NCI-H2171 treated with DMSO at 0.1 percent for 48 hours (cell line): ENCODE measurements at places on chromosomes 13 and 19.

- peak; percentile 80 for DNase-seq
Observed at GRCh38 chr19:1171755-1172352, 2.2 kb downstream of the SBNO2 start.

- DNase-seq: peak; percentile 33
Observed at GRCh38 chr13:66965181-66965580, 265.0 kb downstream of the PCDH9 start.

DNA sequence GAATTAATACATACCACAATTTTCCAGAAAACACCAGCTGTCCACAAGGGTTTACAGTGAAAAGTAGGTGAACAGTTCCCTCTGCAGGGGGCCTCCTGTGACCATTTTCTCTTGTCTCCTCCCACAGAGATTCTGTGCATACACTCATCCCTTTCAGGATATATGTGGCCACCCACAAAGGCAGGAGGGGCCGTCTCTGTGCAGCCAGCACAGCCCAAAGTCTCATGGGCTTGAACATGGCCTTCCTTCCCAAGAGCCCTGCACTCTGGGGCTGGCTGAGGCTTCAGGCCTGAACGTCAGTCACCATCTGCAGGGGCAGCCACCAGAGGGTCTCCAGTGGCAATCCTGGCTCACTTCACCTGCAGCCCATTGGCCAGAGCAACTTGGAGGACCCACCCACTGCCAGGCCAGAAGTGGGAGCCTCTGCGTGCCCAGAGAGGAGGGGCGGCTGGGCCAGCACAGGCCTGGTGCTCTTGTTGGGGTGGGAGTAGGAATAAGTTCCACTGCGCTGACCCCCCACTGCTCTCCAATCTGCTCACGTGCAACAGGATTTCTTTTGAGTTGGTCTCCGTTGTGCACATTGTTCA, 25.1 kb downstream of the TMEM161A start:
- peak; percentile 80 for DNase-seq

- DNase-seq: peak; percentile 88
Observed at GRCh38 chr19:13985771-13986347, 20.3 kb downstream of the RFX1 start.

GRCh38 chr19:45305421-45305820, 17.3 kb downstream of the CKM start:
- DNase-seq: no peak

DNA sequence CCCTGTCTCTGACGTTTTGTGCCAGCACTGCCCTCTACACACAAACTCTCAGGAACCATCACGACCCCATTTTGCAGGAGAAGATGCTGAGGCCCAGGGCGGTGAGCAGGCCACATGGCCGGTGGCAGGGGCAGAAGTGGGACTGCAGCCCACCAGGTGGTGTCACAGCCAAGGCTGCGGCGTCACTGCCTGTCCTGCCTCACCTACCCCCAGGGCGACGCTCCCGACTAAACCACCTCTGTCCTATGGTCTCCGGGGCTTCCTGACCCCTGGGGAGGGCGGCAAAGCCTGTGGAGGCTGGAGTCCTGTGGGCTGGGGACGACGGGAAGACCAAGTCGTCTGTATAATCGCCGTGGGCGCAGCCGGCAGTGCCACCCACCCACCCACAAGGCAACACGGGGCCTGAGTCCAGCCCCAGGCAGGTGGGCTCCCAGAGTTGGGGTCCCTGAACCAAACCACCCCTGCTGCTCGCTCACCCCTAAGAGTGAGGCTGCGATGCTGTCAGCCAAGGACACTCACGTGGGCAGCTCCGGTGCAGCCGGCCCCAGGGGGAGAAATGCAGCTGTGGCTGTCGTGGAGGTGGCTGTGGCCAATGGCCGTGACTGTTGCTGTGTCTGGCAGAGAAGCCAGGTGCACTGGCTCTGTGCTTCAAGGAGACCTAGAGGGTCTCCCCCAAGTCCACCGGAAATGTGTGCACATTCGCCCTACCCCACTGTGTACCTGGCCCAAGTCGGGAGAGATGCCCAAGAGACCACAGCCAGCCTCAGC, 29.7 kb downstream of the RASA3 start:
- no peak for DNase-seq

DNA sequence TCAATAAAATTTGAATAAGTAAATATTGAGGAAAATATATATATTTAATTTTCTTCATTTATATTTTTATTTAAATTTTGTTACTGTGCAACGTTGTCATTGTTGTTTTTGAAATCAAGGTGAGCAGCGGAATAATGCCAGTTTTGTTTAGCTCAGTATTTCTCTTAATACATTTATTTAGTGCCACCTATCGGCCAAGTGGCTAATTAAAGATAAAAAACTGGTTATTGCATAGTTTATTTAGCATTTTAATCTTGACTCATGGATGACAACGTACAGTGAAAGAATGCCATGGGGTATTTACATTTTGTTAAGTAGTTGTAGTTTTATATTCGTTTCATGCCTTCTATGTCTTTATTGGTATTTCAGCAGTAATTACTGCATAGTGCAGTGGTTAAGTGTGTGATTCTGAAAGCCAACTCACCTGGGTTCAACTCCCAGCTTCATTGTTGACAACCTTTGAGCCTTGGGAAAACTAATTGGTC, 265.9 kb downstream of the MYO16 start:
- peak; percentile 16 for DNase-seq

DNA sequence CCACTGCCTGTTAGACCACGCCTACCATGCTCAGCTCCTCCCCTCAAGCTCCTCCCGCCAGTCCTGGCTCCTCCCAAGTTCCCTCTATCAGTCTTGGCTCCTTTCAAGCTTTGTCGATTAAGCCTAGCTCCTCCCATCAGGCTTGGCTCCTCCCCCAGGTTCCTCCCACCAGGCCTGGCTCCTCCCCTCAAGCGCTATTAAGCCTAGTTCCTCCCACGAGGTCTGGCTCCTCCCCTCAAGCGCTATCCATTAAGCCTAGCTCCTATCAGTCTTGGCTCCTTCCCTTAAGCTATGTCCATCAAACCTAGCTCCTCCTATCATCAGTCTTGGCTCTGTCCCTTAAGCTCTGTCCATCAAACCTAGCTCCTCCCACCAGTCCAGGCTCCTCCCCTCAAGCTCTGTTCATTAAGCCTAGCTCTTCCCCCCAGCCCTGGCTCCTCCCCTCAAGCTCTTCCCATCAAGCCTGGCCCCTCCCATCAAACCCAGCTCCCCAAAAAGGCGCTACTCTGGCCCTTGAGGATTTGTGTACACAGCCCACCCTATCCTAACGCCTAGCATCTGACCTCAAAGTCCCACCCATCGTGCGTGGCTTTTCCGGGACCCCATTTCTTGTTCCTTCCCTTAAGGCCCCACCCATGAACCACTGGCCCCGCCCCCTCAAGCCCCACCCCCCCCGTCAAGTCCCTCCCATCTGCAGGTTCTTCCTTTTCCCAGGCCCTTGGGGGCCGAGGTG, 10.0 kb downstream of the CAMSAP3 start:
- DNase-seq: no peak

DNA sequence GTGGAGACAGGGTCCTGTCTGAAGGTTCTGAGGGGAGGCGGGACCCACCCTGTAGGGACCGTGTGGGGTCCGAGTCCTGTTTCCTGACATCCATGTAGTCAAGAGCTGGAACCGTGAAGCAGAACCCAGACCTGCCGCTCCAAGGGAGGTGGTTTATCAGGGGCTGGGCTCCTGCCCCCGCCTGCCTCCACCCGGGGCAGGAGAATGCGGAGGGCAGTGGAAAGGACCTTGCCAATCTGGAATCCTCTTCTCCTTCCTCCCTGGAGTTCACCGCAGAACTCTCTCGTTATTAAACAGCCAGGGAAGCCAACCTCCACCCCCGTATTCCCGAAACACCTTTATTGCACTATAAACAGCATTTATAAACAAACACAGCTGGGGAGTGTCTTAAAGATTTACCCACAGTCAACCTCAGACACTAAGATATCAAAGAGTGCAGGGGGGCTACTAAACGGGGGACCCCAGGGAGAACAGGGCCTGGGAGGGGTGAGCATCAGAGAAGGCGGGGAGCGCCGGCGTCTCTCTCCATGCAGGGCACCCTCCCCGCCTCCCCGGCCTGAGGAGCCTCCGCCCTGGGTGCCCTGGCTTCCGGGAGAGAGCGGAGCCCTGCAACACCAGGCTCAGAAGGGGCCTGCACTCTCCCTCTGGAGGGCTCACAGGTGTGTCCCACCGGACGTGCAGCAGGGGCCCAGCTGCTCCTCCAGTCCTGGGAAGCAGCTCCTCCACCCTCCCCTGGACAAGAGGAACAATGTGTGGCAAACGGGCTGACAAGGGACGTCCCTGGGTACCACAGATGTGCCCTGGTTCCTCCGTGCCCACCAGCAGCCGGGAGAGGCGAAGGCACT, 3.6 kb downstream of the C2CD4C start:
- DNase-seq: no peak

GRCh38 chr19:28159065-28159464, 1053.9 kb downstream of the UQCRFS1 start:
- DNase-seq: no peak

DNA sequence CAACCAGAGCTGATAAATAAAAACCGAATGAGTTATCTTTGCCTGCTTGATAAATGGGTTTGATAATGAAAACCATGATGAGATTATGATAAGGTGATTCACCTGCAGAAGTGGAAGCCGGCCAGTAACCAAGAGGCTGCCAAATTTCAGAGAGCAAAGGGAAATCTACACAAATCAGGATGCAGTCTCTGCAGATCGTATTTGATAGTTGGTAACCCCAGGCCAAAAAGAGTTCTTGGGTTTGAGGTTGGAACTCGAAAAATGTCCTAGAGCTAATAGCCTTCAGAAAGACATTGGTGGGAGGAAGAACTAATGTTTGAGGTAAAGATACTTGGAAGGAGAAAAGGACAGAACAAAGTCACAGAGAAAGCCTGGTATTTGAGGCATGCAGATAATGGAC, 9.6 kb upstream of the LATS2 start:
- DNase-seq: no peak

GRCh38 chr19:4929186-4929585, 19.9 kb downstream of the UHRF1 start:
- DNase-seq: no peak

DNA sequence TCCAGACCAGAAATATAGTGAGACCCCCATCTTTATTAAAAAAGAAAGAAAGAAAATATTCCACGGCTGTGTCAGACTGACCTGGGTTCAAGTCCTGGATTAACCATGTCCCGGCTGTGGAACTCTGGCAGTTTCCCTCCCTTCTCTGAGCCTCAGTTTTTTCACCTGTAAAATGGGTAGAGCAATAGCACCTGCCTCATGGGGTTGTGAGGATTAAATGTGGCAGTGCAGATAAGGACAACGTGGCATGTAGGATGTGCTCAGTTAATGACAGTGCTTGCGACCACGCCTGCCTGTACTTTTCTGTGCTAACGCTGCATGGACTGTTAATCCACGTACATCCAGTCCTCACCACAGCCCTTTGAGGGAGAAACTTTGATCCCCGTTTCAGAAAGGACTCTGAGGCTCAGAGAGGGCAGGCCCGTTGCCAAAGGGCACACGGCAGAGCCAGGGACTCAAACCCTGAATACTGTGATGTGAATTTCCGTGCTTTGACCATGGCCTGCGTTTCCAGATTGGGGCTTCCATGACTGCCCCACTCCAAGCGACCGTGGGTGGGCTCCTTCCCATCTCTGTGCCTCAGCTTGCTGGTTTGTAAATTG, 16.1 kb downstream of the SBK2 start:
- no peak for DNase-seq

DNA sequence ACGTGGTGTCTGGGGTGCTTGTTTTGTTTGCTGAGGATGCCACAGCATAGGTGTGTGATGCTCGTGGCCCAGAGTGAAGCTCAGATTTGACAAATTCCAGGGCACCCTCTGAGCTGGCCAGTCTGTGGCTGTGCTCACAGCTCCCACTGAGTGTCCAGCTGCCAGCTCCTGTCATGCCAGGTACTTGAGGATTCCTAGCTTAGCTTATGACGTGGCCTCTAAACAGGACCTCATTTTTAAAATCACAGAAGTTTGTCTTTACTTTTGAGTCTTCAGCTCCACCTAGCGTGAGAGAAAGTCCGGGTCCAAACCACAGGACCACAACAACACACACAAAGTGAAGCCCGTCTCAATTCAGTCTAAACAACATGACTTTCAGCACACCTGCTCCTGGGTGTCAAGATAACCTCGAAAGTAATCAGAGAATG, 117.3 kb downstream of the RAB20 start:
- DNase-seq: no peak

DNA sequence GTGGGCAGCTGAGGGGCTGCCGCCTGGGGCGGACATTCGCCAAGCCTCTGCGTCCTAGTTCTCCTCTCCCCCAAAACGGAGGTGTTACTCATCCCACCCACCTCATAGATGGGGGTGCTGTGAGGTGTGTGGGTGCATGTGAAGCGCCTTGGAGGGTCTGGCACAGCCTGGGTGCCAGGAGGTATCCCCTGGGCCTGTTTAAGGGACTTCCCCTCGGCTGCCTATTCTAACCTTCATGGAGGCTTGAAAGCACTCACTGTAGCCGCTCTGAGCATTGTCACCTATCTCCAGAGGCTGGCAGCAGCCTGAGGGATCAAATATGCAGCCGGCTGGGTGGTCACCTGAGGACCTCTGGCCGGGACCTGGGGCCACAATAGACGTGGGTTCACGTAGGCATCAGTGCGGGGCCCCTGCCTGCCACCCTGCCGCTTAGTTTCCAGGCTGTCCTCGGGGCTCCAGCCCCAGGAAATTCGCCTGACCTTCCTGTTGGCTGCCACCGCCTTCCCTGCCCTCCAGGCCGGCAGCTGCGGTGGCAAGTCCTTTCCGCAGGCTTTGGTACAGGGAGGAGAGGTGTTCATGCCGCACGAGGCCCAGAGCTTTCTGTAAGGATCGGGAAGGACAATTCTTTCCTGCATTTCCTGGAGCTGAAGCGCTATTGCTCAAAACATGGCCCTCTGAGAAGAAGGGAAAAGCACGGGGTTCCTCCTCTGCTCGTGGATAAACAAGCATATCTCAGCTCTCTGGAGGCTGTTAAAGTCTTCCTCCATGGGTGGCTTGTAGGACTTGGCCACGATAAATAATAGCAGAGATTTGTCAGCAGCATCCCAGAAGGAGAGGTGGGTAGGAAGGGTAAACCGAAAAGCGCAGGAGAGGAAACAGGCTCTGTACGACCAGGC, 4.6 kb downstream of the COL4A2 start:
- DNase-seq: no peak

DNA sequence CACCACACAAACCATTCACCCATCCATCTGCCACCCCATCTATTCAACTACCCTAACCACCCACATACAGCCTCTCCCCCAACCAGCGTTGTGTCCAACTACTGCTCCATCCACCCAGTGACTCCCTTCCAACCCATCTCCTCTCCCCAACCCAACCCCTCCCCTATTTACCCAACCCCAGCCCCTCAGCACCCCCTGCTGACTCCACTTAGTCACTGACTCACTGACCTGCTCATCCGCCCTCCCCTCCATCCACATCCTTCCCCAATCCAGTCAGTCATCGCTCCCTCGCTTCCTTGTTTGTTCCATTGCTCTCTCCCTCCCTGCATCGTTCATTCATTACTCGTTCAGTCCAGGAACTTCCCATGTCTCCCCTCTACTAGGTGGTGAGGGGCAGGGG, 39.2 kb downstream of the KCNC3 start:
- DNase-seq: no peak

GRCh38 chr13:42549552-42549936, 24.4 kb upstream of the TNFSF11 start:
- DNase-seq: no peak

GRCh38 chr19:1809678-1810077, 2.4 kb downstream of the ATP8B3 start:
- DNase-seq: no peak
